ENCODE measurements at places on chromosomes 2 and 18.

GRCh38 chr2:231900486-231900942 is 25.7 kb downstream of the NPPC start:
- peak; percentile 69 for DNase-seq

- DNase-seq: no peak
These were observed 221.8 kb downstream of the SPP2 start for GRCh38 chr2:234272069-234272850.

DNA sequence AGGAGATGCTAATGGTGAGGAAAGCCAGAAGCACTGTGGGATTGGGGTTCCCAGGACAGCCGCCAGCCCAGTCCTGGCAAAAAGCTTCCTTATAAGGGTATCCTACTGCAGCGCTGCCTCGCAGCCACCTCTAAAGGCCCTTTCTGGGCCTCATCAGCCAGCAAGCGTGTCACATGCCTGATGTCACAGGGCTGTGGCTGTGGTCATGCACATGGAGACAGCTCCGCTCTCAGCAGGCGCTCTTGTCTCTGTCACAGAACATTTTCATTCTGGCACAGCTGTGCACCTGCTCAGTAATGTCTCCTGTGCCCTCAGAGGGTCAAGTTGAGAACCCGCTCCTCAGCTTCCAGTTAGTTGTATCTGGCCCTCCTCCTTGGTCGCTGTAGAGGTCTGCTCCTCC is 17.7 kb upstream of the MAL start:
- no peak for DNase-seq

GRCh38 chr2:106159866-106160785 is 34.0 kb downstream of the UXS1 start:
- DNase-seq: no peak

DNA sequence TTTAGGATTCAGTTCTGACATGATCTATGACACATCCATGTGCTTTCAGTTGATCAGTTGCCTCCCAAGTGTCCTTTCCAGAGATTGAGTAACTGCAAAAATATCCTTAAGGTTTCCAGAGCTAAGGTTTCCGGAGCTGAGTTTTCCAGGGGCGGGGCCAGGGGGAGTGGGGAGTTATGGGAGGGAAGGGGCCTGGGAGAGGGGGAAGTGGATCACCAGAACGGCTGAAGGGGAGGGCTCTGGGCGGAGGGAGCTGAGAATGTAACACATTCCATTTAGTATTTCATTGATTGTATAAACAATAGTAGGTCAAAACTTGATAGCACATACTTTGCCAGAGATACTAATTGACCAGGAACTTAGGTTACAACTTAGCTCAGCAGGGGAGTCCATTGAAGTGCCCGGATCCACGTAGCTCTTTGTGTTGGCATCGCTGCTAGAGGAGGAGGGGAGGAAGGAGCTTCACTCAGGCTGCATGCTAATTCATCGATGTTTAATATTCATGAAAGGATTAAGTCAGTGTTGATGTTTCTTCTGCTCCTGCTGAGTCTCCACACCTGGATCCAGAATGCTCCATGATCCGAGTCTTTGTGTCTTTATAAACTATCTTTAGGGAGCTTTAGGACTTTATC is 289.8 kb downstream of the ALPK2 start:
- DNase-seq: no peak

DNA sequence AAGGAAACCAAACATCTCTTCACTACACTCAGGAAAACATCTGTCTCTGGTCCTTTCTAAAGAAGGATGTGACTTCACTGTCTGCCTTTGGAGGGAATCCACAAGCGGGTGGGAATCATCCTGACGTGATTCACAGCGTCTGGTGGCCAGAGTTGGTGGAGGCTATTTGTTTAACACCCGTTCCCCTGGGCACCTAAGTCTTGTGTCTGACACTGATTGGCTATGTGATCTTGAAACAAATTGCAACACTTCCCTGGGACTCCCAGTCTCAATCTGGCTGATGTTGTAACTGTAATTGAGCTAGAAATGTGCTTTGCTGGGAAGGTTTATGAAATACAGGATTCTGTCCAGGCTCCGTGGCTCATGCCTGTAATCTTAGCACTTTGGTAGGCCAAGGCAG is 28.8 kb upstream of the SIX3 start:
- DNase-seq: no peak

DNA sequence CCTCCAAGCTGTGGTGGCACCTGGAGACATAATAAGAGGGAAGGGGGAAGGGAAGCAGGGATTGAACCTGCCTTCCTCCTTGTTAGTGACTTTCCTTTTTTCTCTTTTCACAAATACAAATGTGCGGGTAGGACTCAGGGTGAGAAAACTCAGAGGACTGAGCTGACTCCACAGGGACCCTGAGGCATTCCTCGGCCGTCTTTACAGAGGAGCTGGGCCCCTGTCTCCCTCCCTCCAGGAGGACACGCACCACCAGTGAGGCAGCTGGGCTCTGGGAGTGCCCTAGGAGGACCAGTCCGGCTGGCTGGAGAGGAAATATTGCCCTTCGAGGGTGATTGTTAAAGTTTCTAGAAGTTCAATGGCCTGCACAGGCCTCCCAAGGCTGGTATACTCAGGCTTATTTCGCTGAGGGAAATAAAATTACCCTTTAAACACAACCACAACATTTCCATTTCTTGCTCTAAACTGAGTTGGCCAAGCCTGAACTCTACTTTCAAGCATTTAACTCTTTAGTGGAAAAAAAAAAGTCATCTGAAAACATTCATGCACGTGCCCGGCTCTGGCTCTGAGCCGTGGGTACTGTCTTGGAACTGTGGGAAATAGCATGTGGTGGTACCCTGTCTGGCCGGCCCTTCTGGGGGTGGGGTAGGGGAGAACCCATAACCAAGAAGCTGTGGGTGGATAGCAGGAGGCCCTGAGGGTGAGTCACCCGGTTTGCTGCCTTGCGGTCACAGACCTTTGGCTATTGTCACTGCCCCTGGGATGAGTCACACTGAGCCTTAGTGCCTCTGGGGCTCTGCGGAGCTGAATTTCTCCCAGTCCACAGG is 116.0 kb downstream of the COPS8 start:
- no peak for DNase-seq

- DNase-seq: no peak
These were observed 302.2 kb downstream of the NDUFA10 start for GRCh38 chr2:239722760-239723470.

- no peak for DNase-seq
These were observed 181.6 kb downstream of the GULP1 start for GRCh38 chr2:188473306-188473705.

GRCh38 chr2:218060118-218060517 is 8.9 kb upstream of the RUFY4 start:
- no peak for DNase-seq

DNA sequence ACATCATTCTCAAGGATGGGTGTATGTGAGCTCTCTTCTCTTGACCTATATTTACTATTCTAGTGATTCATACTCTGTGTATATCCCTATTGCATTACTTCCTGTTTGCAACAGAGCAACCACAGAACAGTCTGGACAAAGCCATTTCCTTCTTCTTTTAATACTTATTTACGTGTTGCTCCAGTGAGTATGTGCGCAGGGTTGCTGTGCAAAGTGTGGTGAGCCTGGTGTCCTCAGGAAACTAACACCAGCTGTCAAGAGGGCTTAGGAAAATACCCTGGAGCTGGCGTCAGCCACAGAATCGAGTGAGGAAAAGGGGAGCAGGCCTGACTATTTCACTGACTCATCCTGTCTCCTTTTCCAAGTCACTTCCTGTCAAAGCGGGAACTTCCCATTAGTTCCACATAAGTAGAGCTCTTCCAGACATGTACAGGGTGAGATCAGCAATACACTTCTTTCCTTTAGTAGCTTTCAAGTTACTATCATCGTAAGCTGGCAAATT is 214.1 kb upstream of the COPS8 start:
- no peak for DNase-seq

GRCh38 chr2:102387763-102388546 is 32.4 kb downstream of the IL18R1 start:
- no peak for DNase-seq

DNA sequence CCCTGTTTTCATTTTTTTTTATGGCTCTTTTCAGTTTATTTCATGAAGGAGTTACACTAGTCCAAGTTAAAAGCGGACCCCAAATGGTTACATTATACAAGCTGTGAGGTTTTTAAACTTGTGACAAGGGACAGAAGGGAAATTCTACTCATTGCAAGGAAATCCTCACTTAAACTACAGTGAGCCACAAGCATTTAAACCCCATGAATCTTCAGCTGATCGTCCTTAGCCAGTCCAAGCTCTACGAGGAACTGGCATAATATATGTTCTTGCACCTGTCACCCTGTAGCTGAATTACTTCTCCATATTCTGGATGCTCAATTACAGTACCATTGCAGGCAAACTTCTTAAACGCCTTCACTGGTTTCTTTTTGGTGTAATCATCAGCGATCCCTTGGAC is 64.5 kb downstream of the ASAP2 start:
- no peak for DNase-seq

DNA sequence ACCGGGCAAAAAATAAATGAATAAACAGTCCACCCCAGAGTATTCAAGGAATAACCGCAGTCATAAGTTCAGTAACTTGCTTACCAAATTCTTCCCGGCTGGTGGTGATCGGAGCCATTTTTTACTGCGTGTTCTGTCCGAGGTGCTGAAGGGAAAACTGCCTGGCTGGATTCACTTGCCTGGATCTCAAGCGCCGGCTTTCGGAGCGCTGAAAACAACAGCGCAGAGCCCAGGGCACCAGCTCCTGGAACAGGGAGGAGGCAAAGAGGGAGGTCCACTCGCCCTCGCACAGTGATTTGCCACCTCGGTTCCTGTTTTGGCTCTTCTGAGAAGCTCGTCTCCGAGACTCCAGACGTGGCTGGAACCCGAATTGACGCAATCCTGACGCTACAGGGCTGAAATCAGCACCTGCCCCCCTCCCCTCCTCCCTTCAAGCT is at the start of gene SYT4:
TSS of gene SYT4 (minus strand) at position 327 of the 437 bp plus-strand sequence. CDS start at position 118, 209 bp downstream.
- DNase-seq: no peak

DNA sequence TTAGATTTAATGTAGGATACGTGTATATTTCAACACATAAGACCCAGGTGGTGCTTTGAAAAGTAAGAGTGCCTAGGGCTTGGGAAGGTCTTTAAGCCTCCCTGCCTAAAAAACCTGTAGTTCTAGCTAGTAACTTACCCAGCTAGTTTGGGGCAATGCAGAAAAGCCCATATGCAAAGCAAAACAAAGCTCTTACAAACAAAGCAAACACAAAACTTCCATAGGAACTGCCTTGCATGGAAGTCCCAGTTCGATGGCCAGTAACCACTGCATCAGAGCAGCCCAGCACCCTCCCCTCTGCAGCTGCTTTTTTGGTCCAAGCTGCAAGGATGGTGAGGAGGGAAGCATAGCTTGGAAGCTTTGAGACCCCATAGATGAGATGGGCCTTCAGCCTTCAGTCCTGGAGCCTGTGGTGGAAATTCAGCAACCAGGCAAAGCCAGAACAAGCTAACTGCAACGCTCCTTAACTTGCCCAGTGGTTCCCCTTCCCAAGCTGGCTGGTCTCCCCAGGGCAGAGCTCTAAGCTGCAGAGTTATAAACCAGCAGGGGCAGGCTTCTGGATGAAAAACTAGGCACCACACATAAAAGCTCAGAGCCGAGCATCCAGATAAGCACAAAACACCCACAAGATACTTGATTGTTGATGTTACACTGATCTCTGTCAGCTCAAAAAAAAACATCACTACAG is 16.2 kb downstream of the C2orf76 start:
- no peak for DNase-seq

- DNase-seq: no peak
These were observed 36.3 kb downstream of the ACVR1 start for GRCh38 chr2:157839822-157840221.

GRCh38 chr18:76465630-76466409 is 29.2 kb downstream of the ZNF516 start:
- no peak for DNase-seq

- no peak for DNase-seq
These were observed 33.4 kb downstream of the XRCC5 start for GRCh38 chr2:216142540-216142939.

- no peak for DNase-seq
These were observed 15.1 kb upstream of the CCBE1 start for GRCh38 chr18:59712311-59712710.

GRCh38 chr2:56613254-56613653 is 429.5 kb downstream of the CCDC85A start:
- no peak for DNase-seq

- no peak for DNase-seq
These were observed 14.8 kb upstream of the STEAP3 start for GRCh38 chr2:119208791-119209203.

- DNase-seq: no peak
These were observed 143.4 kb downstream of the CYRIA start for GRCh38 chr2:16522031-16522831.

DNA sequence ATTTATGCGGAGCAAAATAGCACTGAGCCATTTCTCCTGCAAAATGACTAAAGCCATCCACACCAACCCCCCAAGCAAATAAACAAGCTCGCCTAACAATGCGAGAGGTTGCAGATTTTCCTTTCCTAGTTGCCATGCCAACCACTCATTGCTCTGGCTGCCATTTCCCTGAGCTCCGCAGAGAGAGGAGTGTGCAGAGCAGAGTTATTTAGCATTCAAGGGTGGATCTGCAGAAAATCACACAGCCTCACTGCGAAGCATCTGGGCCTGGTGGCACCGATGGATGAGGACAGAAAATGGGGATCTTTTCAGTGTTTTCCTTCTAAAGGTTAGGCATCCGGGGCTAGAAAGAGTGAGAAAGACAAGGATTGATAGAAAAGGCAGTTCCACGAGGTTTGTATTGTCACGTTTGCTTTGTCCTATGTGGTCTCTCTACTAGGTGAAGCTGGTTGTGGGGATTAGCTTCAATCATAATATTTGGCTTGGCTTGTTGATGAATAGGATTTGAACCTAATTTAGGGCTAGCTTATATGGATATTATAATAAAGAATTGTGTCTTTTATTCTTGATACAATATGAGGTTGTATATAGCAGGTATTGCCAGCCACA is 110.2 kb upstream of the UNC80 start:
- no peak for DNase-seq

DNA sequence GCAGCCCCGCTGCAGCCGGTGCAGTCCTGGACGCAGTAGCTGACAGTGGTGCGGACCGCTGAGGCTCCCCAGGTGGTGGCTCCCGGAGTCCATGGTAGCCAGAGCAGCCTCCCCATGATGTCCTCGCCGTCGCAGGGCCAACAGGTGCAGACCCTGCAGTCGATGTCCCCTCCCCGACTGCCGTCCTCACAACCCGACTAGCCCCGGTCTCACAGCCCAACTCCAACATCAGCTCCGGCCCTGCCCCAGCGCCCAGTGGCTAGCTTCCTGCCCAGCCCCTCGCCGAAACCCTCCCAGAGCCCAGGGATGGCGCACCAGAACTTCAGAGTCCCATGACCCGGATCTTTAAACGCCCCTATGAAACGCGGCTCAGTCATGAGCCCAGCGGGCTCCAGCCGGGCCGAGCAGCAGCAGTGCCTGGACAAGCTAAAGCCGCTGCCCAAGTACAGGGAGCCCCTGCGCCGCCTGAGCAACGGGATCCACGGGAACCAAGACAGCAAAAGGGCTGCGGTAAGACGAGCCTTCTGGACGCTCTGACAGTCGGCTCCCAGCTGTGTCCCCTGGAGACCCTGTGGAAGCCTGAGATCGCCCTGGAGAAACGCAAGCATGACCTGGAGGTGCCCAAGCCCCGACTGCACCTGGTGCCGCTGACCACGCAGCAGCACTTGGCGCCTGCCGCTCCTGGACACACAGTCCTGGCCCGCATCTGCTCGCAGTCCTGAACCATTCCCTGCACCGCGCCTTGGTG is 53.8 kb upstream of the TUBA3E start:
- no peak for DNase-seq

Data from CMK (cell line).